ENCODE measurements at places on chromosomes 7 and 10.

DNA sequence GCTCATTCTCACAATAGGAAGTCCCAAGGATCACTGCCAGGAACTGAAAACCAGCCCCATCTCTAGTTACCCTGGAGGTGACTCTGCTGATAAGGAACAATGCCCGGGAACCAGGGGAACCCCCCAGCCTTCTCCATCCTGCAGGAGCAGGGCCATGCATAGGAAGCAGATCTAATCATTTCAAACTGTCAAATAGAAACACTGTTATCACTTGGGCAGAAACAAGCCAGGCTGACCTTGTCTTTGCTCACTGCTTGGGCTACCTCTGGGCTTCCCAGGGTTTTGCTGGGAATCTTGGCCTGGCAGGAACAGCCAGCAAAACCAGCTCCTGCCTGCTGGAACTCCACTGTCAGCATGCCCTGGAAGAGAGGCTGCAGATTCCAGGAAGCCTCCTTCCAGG lies 114.1 kb downstream of the RNF216 start:
- no peak for DNase-seq

DNA sequence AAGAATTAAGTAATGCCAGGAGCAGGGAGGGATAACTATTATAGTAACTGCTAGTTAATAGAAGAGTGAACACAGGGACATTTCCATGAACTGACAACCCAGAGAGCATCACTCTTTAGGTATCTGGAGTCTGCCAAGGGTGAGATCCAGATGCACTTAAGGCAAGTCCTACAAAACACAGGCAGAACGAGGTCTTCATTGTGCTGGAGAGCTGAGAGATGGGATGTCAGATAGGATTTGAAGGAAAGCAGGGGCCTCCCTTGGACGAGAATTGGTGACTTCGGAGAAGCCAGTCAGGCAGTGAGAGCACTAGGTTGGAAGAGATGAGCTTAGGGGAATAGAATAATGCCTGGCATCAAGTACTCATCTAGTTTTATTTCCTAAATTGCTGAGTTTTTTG lies 684.5 kb downstream of the GATA3 start:
- no peak for DNase-seq

- DNase-seq = peak; percentile 50
Observed at GRCh38 chr10:123135415-123136141, at the start of gene HMX3. TSS of gene HMX3 (plus strand) at chr10:123135970. CDS start at chr10:123136051, 81 bp downstream.

- DNase-seq = peak; percentile 65
Observed at GRCh38 chr7:107660381-107661080, at the start of gene SLC26A4. TSS of gene SLC26A4 (plus strand) at chr7:107660828. CDS start at chr7:107661642, 814 bp downstream.

GRCh38 chr7:55335786-55336185 lies 29.4 kb upstream of the LANCL2 start:
- no peak for DNase-seq

DNA sequence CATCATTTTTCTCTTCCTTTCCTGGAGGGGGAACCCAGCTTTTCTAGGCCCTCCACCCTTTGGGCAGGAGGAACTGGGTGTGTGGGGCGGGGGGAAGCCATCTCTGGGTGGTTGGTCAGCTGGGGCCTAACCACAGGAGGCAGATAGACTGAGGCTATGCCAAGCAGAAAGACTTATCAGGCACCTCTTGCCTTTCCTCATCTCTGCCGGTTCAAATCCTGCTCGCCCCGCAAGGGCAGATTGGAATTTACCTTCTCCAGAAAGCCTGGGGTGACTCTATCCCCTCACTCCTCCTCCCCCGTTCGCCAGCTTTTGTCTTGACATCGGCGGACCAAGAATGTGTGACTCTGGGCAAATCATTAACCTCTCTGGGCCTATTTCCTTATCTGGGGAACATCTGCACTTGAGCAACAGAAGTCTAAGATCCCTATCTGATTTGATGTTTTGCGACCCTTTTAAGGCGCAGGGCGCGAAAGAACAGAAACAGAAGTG lies 584 bp upstream of the GARS1 start:
- DNase-seq = peak; percentile 57

DNA sequence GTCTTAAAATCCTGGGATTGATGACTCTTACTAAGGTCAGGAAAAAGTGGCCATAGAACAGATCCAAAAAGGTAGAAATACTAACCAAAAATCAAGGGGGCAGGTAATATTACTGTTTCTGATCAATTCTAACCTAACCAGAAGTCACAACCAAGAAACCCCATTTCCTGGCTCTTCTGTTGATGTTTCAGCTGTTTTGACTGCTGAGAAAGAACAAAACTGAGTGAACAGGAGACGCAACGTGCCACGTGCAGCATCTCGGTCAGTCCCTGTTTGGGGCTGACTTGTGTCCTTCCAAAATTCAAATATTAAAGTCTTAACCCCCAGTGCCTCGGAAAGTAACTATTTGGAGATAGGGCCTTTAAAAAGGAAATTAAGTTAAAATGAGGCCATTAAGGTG lies 56.8 kb downstream of the JAZF1 start:
- DNase-seq = no peak

DNA sequence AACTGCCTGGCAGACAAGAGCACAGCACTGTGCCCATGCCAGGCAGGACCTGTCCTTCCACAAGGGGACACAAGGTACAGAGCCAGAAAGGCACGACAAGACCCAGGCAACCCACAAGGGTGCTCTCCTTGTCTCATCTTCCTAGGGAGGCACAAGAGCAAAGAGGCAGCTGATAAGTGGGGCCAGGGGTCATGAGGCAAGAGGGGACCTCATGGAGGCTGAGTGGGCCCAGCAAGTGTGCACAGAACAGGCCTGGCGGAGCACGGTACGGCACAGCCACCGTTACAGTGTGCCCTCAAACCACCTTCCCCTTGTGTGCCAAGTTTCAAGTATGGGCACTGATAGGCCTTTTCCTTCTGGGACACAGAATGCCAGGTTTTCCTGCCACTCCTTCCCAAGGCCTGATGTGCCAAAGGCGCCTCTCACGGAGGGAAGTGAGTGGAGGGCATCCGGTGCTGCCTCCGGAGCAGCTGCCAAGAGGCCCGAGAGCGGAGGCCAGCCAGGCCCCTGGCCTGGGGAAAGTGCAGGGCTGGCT lies 75.6 kb downstream of the FAM53B start:
- DNase-seq = no peak

GRCh38 chr10:71448146-71448545 lies 51.4 kb downstream of the CDH23 start:
- no peak for DNase-seq

GRCh38 chr7:92052684-92053083 lies 81.6 kb downstream of the CYP51A1 start:
- DNase-seq = no peak

- DNase-seq = no peak
Observed at GRCh38 chr10:96890172-96890513, 58.0 kb downstream of the LCOR start.

- no peak for DNase-seq
Observed at GRCh38 chr10:72058989-72059842, 29.1 kb downstream of the SPOCK2 start.

GRCh38 chr10:61096056-61096455 lies 152.1 kb upstream of the RHOBTB1 start:
- DNase-seq = no peak

DNA sequence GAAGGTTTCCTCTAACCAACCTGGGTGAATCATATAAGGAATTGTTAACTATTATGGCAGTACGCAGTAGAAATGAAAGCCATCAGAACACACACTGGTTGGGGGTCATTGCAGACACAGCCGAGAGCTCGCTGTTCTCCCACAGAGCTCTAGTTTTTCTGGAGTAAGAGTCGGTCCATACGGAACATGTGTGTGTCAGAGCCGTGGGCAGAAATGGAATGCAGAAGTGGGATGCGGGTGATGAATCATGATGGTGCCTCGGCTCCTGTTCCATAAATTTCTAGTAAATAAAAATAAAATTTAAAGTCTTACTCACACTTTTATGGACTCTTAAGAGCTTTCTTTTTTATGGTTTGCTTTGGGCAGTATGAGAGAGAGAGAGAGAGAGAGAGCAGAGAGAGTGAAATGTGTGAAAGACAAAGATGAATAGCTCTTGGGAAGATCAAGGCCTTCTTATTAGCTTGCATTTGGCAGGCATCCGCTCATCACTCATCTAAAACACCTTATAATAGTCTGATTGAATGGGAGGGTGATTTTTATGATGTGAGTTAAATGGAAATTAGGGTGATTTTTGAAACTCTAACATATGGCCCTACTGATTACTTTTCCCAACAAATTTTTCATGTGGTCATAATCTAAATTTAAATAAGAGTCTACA lies 98.8 kb upstream of the PFKP start:
- DNase-seq = peak; percentile 14

DNA sequence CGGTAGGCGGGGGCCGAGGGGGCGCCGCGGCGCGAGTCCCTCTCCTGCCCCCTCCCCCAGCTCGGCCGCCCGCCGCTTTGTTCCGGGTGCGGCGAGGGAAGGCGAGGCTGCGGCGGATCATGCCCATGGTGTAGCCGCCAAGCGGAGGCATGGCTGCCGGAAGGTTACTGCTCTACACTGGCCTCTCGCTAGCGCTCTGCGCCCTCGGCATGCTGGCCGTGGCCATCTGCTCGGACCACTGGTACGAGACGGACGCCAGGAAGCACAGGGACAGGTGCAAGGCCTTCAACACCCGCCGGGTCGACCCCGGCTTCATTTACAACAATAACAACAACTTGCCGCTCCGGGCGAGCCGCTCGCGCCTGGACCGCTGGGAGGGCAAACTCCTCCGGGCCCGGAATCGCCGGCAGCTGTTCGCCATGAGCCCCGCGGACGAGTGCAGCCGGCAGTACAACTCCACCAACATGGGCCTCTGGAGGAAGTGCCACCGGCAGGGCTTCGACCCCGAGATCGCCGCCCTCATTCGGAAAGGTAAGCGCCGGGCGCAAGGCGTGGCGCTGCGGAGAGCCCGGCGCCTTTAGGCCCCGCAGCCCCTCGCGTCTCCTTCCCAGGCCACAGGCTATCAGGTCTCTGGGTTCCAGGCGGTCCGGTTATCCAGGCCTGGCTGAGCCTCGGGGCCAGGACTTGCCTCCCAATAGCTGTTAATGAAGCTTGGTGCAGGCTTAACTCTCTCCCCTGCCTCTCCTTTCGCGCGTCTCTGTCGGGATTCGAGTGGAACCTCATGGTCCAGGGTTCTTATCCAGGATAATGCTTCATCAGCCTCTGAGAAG lies 513 bp downstream of the TMEM178B start:
- no peak for DNase-seq

GRCh38 chr10:119251315-119251708 lies 43.9 kb downstream of the GRK5 start:
- no peak for DNase-seq

GRCh38 chr10:33034931-33035330 lies 76.9 kb upstream of the ITGB1 start:
- DNase-seq = no peak

GRCh38 chr7:157576415-157576814 lies 239.6 kb downstream of the DNAJB6 start:
- DNase-seq = no peak

DNA sequence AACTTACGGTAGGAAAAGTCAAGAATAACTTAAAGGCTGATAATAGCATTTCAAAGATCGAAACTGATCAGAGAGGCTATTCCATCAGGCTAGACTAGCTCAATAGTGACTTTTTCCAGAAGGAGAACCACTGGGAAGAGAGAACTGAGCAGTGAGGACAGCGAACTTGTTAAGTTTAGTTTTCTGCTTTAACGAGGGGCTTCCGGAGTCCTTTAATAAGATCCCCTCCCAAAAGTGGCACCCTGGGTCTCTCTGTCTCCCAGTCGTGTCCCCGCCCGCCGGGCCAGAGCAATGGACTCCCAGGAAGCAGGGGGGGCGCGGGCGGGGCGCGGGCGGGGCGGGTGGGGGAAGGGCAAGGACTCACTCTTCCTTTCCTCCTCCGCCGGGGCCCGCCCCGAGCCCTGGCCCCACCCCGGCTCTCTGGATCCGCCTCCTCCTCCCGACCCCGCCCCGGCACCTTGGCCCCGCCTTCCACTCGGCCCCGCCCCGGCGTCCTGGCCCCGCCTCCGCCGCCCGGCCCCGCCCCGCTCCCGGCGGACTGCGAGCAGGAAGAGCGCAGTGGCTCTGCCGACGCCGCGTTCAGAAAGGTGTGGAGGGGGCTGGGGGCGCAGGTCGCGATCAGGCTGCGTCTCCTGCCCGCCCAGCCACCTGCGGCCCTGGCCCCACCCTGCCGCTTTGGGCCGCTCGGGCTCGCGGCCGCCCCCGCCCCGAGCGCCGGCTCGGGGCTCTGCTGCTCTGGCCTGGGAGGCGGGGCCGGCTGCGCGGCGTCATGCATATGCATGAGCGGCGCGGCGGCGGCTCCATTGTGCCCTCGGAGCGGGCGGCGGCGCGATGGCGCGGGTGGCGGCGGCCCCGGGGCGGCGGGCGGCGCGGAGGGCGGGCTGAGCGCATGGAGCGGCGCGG lies at the start of gene ZMIZ2:
TSS of gene ZMIZ2 (plus strand) at position 803 of the 903 bp plus-strand sequence. CDS start 7,403 bp downstream, outside the sequence.
- peak; percentile 92 for DNase-seq

DNA sequence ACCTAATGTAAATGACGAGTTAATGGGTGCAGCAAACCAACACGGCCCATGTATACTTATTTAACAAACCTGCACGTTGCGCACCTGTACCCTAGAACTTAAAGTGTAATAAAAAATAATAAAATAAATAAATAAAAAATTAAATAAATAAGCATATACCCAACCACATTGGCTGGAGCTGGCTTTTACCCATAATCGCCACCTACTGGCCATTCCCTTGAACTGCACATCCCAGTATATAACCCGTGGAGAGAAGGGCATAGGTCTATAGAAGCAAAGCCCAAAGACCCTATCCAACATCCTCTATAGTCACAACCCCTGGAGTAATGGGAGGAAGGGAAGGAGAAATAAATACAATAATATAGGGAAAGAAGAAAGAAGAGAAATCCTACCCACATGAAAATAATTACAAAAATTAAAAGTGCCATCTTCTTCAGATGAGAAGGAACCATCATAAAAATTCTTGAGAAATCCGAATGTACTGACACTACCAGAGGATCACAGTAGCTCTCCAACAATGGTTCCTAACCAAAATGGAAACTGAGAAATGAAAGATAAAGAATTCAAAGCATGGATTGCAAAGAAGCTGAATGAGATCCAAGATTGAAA lies 65.6 kb downstream of the TWIST1 start:
- no peak for DNase-seq

GRCh38 chr7:30142710-30143109 lies 7.9 kb downstream of the MTURN start:
- DNase-seq = peak; percentile 86
